Activated naive CD4-positive, alpha-beta T cell treated with Interleukin-2 at 50 U/mL for 16 hours (primary cell): ENCODE measurements at places on chromosomes 11 and 22.

DNA sequence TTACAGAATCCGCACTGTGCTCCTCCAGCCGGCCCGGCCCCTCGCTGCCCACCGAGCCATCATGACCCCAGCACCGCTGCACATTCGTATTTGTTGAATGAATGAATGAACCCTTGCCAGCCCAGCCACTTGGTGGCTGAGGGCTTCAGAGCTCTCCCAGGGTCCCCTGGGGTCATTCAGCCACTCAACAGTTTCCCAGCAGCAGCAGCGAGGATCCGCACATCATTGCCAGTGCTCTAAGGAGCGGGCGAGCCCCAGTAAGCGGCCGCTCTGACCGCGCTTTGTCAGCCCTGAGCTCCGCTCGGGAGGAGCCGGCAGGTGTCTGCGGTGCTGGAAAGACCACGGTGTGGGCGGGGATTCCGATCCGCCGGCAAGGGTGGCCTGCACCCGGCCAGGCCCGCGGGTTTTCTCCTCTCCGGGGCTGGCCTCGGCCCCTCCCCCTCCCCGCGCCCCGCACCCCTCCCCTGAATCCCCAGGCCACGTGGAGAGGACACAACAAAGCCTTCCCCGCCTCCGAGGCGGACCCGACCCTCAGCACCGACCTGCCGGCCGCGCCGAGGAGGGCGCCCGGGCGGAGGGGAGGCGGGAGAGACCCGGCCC is 563 bp downstream of the BID start:
- DNase-seq: peak; percentile 70

DNA sequence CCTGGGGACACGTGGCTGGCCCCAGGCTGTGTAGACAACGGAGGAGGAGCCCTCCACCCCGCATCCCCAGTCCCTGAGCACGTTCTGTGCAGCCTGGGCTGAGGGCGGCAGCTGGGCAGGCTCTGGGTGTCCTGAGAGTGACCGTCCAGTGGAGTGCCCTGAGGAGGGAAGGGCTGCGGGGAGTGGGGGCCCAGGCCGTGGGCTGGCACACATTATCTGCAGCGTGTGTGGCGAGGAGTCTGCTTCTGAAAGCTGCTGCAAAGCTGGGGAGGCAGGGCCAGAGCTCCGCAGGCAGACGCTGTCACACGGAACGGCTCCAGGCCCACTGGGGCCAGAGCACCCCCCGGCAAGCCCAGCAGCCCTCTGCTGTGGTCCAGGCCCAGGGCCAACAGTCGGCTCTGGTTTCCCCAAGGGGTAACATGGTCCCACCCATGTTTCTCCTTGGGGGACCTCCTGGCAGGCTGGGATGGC is 835 bp upstream of the ANO9 start:
- no peak for DNase-seq

DNA sequence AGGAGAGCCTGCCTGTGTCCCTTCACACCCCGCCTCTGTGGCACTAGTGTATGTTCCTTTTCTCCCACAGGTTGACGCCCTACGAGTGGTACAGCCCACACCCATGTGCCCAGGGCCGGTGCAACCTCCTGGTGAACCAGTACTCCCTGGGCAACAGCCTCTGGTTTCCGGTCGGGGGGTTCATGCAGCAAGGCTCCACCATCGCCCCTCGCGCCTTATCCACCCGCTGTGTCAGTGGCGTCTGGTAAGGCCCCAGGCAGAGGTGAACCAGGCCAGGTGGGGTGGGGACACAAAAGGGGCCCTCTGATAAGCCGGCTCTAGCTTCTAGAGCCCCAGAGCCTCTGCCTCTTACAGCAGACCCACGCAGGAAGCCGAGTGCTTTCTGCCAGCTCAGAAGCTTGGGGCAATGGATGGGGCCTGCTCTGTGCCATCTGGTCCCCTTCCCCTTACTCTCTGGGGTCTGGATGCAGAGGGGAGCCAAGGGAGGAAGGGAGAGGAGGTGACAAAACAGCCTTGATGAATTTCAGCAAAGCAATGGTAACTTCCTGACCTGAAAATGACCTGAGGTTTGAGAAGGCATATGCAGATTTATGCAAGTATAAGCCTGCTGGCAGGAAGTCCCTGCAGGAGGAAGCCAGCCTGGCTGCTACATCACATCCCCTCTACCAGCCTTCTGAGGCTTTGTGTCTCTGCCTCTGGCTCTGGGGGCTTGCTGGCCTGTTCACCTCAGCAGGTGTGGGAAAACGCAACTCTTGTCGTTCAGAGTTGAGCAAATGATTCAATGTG is 67.0 kb upstream of the TBCEL start:
- no peak for DNase-seq

GRCh38 chr22:35564975-35565867 is 24.6 kb downstream of the RASD2 start:
- no peak for DNase-seq

- DNase-seq: no peak
These were observed 305.9 kb downstream of the CADM1 start for GRCh38 chr11:115198321-115198741.

DNA sequence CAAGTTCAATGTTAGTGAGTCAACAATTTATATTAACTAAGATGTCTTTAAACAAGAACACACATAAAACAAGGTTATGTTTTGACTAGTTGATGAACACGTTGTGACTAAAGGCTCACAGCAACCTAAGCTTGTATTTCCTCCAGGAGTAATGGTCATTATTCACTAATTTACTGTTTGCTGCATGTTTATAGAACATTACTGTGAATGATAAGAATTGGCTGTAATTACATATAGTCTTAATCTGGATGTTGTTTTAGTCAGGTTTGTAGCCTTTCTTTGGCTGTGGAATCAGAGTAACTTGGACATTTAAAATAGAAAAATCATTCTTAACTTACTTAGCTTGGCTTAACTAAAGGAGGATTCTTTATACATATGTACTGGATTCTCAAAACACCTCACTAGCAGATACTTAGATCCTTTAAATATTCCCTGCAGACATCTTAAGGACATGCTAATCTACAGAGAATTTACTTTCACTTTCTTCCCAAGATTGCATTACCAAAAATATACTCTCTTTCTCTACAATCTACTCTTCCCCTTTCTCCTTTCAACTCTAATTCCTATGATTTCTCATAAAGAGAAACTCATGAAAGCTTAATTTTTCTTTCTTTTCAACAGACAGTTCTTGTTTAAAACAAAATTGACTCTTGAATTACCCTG is 319.7 kb upstream of the CTSC start:
- no peak for DNase-seq

GRCh38 chr11:69574608-69575255 is 66.2 kb upstream of the CCND1 start:
- no peak for DNase-seq

DNA sequence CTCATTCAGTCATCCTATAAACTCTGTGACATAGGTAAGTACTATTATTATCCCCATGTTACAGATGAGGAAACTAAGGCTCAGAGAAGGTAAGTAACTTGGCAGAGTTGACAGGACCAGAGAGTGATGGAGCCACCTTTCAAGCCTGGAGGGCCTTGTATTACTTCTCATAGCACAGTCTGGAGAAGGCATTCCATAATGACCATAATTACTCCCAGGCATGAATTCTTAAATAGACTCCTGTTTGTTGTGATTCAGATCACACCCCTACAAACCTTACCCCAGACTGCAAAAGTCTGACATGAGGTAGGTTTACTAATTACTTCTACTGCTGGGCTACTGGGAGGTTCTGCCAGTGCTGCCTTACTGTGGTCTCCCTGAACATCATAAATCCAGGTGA is 77.0 kb downstream of the CD44 start:
- DNase-seq: no peak

DNA sequence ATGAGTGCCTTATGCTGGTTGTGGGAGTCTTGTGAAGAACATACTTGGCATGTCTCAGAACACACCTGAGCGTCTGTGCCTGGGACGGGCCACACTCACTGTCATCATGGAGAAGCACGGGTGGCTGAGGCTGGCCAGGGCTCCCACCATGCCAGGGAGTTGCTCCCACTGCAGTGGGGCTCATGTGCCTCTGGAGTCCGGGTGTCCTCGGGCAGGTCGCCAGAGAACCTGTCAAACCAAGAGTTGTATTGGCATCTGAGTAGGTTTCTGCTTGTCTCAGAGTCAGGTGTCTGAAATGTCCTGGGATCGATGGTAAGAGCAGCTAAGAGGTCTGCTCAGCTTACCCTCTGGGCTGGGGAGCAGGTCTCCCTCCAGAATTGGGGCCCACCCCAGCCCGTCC is 92.1 kb downstream of the BCR start:
- no peak for DNase-seq

- DNase-seq: no peak
These were observed 15.6 kb downstream of the DCUN1D5 start for GRCh38 chr11:103076361-103076760.

DNA sequence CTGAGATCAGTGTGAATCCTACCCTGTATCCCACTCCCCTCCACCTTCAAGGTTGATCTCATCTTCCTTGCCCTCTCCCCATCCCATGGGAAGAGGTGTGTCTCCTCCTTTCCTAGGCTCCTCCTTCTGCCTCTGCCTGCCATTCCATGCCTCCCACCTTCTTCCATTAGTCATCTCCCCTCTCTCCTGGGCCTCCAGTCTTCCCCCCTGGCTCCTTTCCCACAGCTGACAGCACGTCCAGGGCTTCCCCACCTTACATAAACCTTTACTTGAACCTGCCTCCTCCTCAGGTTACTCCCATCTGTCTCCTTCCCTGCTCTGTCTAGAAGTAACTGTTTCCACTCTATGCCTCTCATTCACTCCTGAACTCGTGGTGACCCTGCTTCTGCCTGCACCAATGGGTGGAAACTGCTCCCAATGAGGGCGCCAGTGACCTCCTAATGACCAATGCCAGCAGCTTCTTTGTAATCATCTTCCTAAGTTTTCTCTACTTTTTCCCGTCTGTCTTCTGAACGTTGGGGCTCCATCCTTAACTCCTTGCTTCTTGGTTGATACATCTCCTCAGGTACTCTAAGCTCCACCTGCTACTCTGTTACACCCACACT is 266.9 kb upstream of the NARS2 start:
- no peak for DNase-seq

- DNase-seq: no peak
These were observed 25.0 kb downstream of the MN1 start for GRCh38 chr22:27776650-27776958.

GRCh38 chr11:46639197-46639839 is 22.0 kb downstream of the ATG13 start:
- DNase-seq: no peak

- DNase-seq: no peak
These were observed 23.1 kb downstream of the TAB1 start for GRCh38 chr22:39422721-39423120.

- no peak for DNase-seq
These were observed 429.0 kb downstream of the MIAT start for GRCh38 chr22:27086080-27087044.
